ENCODE measurements at places on chromosomes 1 and 21.

GRCh38 chr1:22253012-22253790, 110.3 kb upstream of the WNT4 start:
- H3K4me1 ChIP-seq = peaks cover 3% of the 10 kb centered on the region
- no peaks in the 10 kb centered on the region for H3K36me3 ChIP-seq
- H3K27ac ChIP-seq = no peak overlapping the region
- no peak for DNase-seq
- 0 out of 2 replicates have a peak, but pooled peaks cover 1% of the 10 kb centered on the region for H3K27me3 ChIP-seq
- H3K4me3 ChIP-seq = no peak overlapping the region

DNA sequence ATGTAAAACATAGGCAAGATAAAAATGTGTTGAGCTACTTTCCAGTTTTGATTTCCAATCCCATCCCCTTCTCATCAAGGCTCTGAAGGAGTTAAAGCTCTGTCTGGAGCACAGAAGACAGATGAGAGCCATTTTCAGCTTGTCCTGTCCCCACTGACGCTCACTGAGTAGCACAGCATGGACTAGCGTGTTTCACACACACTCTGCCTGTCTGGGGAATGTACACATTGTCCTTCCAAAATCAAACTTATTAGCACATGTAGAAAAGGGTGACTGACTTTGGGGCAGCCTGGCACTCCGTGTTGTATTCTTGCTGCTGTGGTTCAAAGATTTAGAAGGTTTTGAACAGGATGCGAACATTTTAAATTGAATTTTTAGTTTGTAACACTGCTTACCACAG, 139.2 kb downstream of the NEK7 start:
- H3K27ac ChIP-seq = no peak overlapping the region
- H3K27me3 ChIP-seq = no peaks in the 10 kb centered on the region
- no peak overlapping the region for H3K4me3 ChIP-seq
- H3K4me1 ChIP-seq = no peaks in the 10 kb centered on the region
- no peak for DNase-seq

DNA sequence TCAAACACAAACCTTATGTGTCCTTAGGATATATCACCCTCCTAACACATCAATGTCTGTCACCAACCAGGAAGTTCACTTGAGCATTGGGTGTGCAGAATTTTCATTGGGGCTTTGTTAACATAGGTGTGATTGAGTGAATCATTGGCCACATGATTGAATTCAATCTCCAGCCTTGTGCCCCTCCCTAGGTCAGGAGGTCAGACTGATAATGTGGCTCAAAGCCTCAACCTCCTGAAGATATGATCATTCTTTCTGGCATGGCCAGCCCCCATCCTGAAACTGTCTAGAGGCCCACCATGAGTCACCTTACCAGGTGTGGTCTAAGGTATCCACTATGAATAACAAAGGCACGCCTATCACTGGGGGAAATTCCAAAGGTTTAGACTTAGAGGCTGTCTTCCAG, 90.1 kb downstream of the PKN2 start:
- no peak overlapping the region for H3K27ac ChIP-seq
- H3K36me3 ChIP-seq = no peaks in the 10 kb centered on the region
- H3K4me3 ChIP-seq = no peak overlapping the region
- DNase-seq = no peak
- H3K4me1 ChIP-seq = peaks cover 15% of the 10 kb centered on the region

DNA sequence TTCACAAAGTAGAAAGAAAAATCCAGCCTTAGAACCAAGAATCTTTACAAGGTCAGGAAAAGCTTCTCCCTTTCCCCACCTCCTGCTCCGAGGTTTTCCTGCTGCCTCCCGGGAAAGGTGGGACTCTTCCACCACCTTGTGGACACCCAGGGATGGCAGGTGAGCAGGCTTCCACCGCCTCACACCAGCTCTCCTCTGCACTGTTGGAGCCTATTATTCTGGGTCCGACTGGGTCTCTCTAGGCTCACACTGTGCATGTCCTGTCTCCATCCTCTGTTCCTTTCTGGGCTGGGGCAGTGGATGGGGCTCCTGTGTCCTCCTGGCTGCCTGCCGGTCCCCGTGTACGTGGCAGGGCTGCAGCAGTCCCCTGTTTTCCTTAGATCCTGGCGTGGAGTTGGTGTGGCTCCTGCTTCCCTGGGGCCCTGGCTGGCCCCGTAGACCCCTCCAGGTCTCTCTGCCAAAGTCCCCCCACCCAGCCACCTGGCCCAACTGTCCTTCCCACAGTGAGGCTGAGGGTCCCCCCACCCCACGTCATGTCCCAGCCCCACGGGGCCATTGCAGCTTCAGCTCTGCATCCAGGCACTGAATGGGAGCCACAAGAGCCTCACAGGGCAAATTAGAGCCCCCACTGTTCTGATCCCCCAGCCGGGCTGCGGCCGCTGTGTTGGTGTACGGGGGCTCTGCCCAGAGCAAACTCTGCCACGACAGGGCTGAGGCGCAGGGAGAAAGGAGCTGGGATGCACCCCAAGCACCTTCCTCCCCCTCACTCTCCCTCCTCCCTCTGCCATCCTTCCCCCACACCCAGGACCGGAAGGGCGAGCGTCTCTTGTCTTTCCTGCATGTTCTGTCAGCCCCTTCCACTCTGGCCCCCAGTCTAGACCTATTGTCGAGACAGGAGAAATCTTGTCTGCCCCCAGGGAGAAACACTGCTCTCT, 3.3 kb upstream of the SLC45A1 start:
- DNase-seq = peak; percentile 76
- no peaks in the 10 kb centered on the region for H3K36me3 ChIP-seq
- no peak overlapping the region for H3K27ac ChIP-seq
- no peaks in the 10 kb centered on the region for H3K27me3 ChIP-seq
- no peak overlapping the region for H3K4me3 ChIP-seq

- no peaks in the 10 kb centered on the region for H3K36me3 ChIP-seq
- H3K4me1 ChIP-seq = peaks cover 6% of the 10 kb centered on the region
- no peak overlapping the region for H3K27ac ChIP-seq
- H3K27me3 ChIP-seq = no peaks in the 10 kb centered on the region
- no peak overlapping the region for H3K4me3 ChIP-seq
Measured at GRCh38 chr21:42463861-42464515, 32.0 kb downstream of the RSPH1 start.

- no peak overlapping the region for H3K4me3 ChIP-seq
- H3K27me3 ChIP-seq = no peaks in the 10 kb centered on the region
- no peaks in the 10 kb centered on the region for H3K4me1 ChIP-seq
- no peaks in the 10 kb centered on the region for H3K36me3 ChIP-seq
Measured at GRCh38 chr1:50783286-50783685, 176.8 kb downstream of the FAF1 start.

GRCh38 chr21:38494703-38495102, 3.6 kb downstream of the ERG start:
- no peak overlapping the region for H3K4me3 ChIP-seq
- no peaks in the 10 kb centered on the region for H3K36me3 ChIP-seq
- no peak overlapping the region for H3K27ac ChIP-seq
- H3K4me1 ChIP-seq = no peaks in the 10 kb centered on the region
- DNase-seq = no peak

DNA sequence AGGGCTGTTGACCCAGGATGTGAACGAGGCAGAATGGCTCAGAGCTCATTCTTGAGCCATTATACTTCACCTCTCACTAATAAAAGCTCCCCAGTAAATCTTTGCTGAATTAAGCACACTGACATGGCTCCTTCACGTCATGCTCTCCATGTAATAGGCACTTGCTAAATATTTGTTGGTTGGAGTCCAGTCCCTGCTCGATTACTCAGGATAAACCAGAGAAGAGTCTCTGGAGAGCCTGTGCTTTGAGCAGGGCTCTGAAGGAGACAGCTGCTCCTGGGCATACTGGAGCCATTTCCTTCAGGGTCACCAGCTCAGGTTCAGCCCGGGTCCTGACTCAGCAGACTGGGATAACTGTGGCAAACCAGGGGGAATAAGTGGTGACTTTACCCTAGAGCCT, 46.9 kb downstream of the HLX start:
- H3K4me1 ChIP-seq = peaks cover 5% of the 10 kb centered on the region
- H3K36me3 ChIP-seq = no peaks in the 10 kb centered on the region
- H3K4me3 ChIP-seq = no peak overlapping the region
- no peak overlapping the region for H3K27ac ChIP-seq
- no peaks in the 10 kb centered on the region for H3K27me3 ChIP-seq
- no peak for DNase-seq

DNA sequence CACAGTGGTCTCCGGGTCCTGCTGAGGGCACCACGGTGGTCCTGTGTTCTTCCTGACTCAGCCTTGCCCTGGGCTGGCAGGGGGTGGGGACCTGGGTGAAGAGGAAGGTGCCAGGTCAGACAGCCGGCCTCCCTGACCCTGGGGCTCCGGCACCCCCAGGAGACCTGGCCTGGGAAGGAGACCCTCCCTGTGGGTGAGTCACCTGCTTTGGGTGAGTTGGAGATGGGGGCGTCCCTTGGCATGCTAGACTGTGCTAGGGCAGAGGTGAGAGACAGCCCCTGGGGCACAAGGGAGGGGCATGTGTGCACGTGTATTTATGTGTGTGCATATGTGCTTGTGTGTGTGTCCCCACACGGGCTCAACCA, 23.4 kb downstream of the SPSB1 start:
- peaks cover 15% of the 10 kb centered on the region for H3K4me1 ChIP-seq
- no peaks in the 10 kb centered on the region for H3K36me3 ChIP-seq
- no peak overlapping the region for H3K27ac ChIP-seq
- no peaks in the 10 kb centered on the region for H3K27me3 ChIP-seq
- H3K4me3 ChIP-seq = no peak overlapping the region

DNA sequence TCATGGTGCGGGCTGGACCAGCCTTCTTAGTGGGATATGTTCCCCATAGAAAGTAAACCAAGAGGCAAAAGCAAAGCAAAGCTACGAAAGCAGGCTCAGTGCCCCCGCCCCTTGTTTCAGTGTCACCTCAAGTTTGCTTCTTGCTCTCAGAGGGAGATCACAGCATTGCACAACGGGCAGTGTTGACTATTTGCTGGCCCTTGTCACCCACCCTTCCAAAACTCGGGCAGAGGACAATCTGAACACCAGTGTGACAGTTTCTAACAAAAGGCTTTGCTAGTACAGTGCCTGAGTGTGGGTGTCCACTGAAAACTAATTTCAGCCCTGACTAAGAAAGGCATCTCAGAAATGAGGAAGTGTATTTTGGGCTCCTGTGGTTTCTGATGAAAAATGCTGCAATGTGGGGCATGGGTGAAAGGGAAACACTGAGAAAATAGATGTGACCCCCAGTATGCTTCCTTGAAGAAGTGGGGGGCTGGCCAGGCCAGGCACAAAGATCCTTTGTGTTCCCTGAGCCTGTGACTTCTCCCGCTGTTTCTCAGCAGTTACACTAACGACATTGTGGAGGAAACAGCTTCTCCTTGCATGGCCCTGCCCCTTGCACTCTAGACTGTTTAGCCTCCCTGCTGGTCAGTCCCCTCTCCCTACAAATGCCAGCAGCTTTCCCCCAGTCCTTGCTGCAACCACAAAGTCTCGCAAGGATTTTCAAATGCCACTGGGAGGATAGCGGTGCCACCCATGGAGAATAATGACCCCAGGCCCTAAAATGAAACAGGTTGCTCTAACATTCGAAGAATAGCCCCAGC, 33.3 kb upstream of the KCNE1 start:
- no peak for DNase-seq
- no peak overlapping the region for H3K4me3 ChIP-seq
- no peak overlapping the region for H3K27ac ChIP-seq
- no peaks in the 10 kb centered on the region for H3K36me3 ChIP-seq

- no peaks in the 10 kb centered on the region for H3K4me1 ChIP-seq
- no peak overlapping the region for H3K4me3 ChIP-seq
- DNase-seq = no peak
- H3K36me3 ChIP-seq = no peaks in the 10 kb centered on the region
- no peak overlapping the region for H3K27ac ChIP-seq
Measured at GRCh38 chr21:31265366-31266013, 78.6 kb downstream of the TIAM1 start.

- H3K27ac ChIP-seq = no peak overlapping the region
- no peaks in the 10 kb centered on the region for H3K36me3 ChIP-seq
- peak; percentile 54 for DNase-seq
- H3K27me3 ChIP-seq = no peaks in the 10 kb centered on the region
- no peaks in the 10 kb centered on the region for H3K4me1 ChIP-seq
Measured at GRCh38 chr1:223531742-223532341, 133.7 kb downstream of the CAPN8 start.

DNA sequence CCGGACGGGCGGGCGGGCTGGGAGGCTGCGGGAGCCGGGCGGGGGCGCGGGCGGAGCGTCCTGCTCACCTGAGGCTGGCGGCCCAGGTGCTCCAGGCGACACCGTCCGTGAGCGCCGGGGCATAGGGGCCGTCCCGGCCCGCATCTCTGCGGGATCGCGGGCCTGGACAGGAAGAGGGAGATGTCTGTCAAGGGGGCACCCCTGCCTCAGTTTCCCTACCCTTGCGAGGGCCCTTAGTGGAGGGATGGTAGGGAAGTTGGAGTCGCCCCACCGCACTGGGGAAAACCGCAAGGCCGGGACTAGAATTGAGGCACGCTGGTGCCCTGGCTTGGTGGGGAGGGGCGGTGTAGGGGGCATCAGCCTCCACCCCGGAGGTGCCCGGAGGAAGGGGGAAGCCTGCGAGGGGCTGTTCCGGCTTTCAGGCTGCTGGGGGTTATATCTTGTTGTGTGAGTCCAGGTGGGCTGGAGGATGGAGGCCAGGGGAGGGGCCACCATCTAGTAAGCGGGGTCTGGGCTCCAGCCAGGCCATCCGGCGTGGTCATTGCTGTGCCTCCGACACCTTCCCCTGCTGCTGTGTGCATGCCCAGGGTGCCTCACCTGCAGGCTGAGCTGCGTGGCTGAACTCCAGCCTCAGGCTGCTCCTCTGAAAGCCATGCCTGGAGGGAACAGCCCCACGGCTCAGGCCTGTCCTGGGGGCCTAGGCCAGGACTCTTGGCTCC, 580 bp downstream of the VWA1 start:
- no peak for DNase-seq
- peak overlapping the region; percentile 41 for H3K4me3 ChIP-seq
- no peak overlapping the region for H3K27ac ChIP-seq

GRCh38 chr1:88698140-88698539, 14.1 kb downstream of the PKN2 start:
- no peak for DNase-seq
- H3K4me1 ChIP-seq = no peaks in the 10 kb centered on the region
- no peaks in the 10 kb centered on the region for H3K36me3 ChIP-seq

DNA sequence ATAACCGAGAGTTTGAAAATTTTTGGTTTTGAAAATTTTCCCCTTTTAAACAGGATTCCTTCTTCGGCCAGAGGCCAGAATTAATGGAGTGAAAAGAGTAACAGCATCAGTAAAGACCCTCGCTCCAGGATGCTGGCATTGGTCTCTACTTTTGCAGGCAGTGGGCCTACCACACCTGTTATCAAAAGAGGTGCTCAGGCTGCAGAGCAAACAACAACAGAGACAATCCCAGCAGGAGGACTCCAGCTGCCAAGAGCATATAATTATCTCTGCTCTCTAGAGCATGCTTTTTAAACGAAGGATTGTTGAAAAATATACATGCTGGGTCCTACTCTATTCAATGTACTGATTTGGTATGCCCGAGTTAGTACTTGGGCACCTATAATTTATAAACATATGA, 1048.5 kb downstream of the PLA2G4A start:
- no peak overlapping the region for H3K27ac ChIP-seq
- H3K4me1 ChIP-seq = no peaks in the 10 kb centered on the region
- H3K36me3 ChIP-seq = no peaks in the 10 kb centered on the region
- no peak for DNase-seq
- no peaks in the 10 kb centered on the region for H3K27me3 ChIP-seq
- H3K4me3 ChIP-seq = no peak overlapping the region

All from iPS DF 6.9 (cell line).